ENCODE measurements at places on chromosomes 4 and X.
A peak's percentile ranks its signal among the peaks of the same experiment; 100 is the strongest.

DNA sequence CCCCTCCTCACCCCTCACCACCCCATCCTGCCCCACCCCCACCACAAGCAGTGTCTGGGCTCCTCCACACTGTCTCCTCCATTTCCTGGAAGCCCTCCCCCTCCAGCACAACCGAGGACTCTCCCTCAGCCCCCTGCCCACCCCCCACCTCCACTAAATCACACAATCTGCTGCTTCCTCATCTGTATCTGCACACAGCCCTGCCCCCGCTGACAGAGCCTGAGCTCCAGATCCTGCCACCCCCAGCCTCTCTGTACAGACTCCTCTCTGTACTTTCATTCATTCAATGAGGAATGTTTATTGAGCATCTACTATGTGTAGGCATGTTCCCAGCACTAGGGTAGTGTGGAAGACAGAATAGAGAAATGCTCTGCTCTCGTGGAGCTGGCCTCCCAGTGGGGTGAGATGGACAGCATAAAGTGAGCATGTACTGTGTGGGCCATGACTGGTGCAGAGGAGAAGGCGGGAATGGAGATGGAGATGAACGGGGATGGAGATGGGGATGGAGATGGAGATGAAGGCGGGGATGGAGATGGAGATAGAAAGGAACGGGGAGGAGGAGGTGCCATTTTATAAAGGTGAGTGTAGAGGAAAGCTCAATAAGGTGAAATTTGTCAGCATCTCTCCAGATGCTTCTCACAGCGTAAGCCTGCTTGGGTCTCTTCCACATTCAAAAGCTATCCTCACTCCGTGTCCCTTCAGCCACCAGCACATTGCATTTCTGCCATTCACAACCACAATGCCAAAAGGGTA lies 2.5 kb upstream of the PPP2R2C start:
- no peak for DNase-seq

GRCh38 chr4:151675411-151675971 lies 85.3 kb downstream of the GATB start:
- peak; percentile 53 for DNase-seq

GRCh38 chr4:51943221-51943620 lies 76.9 kb downstream of the LRRC66 start:
- no peak for DNase-seq

DNA sequence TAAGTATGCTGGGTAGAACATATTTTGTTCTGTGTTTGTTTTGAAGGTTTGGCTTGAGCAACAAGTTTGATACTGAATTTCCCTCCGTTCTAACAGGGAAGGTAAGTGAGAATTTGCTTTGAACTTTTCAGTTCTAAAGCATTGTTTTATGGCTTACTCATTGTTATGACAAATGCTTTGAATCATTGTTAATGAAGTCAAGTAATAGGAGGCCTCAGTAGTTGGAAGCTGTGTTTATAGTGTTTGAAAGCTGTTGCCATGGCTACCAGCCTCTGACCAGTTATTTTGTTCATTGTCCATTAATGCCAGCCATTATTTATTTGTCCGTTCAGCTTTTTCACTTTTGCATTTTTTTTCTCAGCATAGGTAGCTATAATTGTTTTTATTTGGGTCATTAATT lies 14.4 kb downstream of the CHIC1 start:
- peak; percentile 53 for DNase-seq

- peak; percentile 81 for DNase-seq
Observed at GRCh38 chr4:126533146-126533805, 1099.5 kb upstream of the INTU start.

- no peak for DNase-seq
Observed at GRCh38 chr4:157787618-157788017, 385.2 kb downstream of the GASK1B start.

GRCh38 chrX:25646156-25646555 lies 492.0 kb upstream of the MAGEB18 start:
- DNase-seq = no peak

GRCh38 chr4:176321589-176321988 lies 1.8 kb downstream of the SPCS3 start:
- no peak for DNase-seq

Measured in eye (tissue), 1 donor.